D721Med (cell line): ENCODE measurements at places on chromosomes 2 and 18.

- peak; percentile 24 for DNase-seq
These were observed 14.3 kb upstream of the STAM2 start for GRCh38 chr2:152189622-152190495.

DNA sequence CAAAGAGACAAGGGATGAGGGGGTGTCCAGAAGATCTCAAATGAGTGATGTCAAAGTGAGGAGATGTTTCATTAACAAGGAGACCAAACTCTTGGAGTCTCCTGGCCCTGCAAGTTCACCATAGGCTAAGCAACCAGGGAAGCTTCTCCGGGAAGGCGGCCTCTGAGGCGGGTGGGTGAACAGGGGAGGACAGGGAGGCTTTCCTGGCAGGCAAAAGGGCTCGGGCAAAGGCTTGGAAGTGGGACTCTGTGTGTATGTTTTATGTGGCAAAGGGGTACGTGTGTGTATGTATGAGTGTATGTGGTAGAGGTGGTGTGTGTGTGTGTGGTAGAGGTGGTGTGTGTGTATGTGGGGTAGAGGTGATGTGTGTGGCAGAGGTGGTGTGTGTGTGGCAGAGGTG is 163.9 kb downstream of the DYSF start:
- DNase-seq = no peak

GRCh38 chr2:233487748-233488345 is 78.7 kb downstream of the USP40 start:
- DNase-seq = no peak

DNA sequence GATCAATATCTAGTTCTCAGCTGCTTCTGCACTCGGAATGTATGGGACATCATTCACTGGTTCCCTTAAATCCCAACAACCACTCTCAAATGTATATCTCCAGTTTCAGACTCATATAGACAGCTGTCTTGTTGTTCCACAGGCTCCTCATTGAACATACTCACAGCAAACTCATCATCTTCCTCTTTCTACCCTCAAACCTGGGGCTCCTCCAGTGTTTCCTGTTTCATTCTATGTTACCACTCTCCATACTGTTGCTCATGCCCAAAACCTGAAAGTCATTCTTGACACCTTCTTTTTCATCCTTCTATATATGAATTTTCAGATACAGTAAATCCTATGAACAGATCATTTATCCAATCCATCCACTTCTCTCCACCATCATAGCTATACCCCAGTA is 18.7 kb upstream of the REL start:
- DNase-seq = no peak

DNA sequence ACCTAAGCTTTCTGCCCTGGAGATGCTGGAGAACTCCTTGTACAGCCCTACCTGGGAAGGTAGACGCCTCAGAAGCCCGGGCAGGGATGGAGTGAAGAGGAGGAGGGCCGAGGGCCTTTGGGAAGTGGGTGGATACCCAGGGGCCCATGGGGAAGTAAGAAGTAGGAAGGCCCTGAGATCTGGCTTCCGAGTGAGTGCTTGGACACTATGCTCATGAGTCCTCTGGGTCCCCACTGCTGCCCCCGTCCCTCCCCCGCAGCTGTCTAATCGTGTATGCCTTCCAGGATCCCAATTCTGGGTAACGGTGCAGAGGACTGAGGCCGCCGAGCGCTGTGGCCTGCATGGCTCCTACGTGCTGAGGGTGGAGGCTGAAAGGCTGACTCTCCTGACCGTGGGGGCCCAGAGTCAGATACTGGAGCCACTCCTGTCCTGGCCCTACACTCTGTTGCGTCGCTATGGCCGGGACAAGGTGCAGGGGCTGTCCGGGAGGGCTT is 1.1 kb downstream of the DOK1 start:
- no peak for DNase-seq

DNA sequence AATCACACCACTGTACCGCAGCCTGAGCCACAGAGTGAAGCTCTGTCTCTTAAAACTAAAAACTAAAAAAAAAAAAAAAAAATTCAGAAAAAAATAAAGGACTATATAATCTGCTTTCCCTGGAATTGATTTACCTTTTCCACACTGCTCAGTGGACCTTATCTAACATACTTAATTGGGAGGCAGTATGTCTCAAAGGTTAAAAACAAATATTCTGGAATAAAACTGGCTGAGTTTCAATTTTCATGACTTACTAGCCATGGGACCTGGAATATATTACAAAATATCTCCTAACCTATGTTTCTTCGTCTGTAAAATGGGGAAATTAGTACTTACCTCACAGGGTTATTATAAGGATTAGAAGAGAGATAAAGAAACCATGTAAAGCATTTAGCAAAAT is 11.8 kb downstream of the NCKAP1 start:
- DNase-seq = no peak

DNA sequence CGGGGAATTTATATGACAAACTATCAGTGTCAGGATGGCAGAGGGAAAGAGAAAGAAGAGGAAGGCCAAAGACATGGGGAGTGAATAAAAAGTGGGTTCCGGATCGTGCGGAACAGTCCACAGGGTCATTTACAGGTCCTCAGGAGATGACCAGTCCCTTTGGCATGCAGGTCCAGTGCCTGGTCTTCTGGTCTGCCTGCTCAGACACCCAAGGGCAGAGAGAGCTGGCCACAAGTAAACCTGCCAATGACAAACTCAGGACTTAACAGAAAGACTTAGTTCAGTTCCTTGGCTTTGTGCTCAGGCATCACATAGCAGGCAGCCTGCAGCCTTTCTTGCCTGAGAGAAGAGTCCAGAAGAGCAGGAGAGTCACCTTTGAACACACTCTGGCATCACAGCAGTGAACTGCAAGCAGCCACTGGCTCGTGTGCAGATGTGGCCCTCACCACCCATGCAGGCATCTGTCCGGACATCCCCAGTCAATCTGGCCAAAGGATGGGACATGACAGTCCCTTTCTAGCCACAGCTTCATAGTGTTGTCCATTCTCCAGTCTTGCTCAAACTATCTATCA is 14.0 kb downstream of the TMEM127 start:
- no peak for DNase-seq

GRCh38 chr2:176569574-176569973 is 300.3 kb downstream of the MTX2 start:
- no peak for DNase-seq

GRCh38 chr2:181163139-181163538 is 182.7 kb downstream of the UBE2E3 start:
- no peak for DNase-seq
